ENCODE measurements at places on chromosomes 7 and 10.

DNA sequence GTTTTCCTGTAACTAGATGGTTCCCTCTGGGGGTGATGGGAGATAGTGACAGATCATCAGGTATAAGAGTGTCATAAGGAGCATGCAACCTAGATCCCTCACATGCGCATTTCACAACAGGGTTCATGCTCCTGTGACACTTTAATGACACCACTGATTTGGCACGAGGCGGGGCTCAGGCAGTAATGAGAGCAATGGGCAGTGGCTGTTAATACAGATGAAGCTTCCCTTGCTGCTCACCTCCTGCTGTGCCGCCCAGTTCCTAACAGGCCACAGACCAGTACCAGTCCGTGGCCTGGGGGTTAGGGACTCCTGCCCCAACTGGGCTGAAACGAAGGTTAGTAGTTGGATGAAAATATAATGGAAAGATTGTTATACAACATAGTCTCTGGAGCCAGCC, 201.6 kb upstream of the LRRN3 start:
- no peak for DNase-seq

GRCh38 chr7:76191783-76192240, 9.9 kb upstream of the SRRM3 start:
- DNase-seq = no peak

GRCh38 chr7:16774294-16774693, 20.7 kb downstream of the TSPAN13 start:
- DNase-seq = no peak

GRCh38 chr10:131921184-131921583, 20.4 kb downstream of the PPP2R2D start:
- DNase-seq = no peak

GRCh38 chr10:86480571-86480970, 41.0 kb downstream of the WAPL start:
- no peak for DNase-seq
